Activated CD8-positive, alpha-beta T cell treated with anti-CD3 and anti-CD28 coated beads for 36 hours (primary cell): ENCODE measurements at places on chromosomes 1 and 21.

DNA sequence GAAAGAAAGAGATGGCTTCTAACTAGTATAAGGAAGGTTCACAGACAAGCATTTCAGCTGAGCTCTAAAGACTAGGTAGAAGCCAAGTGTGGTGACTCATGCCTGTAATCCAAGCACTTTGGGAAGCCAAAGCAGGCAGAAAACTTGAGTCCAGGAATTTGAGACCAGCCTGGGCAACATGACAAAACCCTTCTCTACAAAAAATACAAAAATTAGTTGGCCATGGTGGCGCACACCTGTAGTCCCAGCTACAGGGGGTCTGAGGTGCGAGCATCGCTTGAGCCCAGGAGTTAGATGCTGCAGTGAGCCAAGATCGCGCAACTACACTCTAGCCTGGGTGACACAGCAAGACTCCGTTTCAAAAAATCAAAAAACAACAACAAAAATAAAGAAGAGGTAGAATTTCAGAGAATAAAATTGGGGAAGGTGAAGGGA is 27.8 kb downstream of the FBXO42 start:
- no peak overlapping the region for H3K4me3 ChIP-seq
- H3K36me3 ChIP-seq = peaks cover 9% of the 10 kb centered on the region
- H3K27me3 ChIP-seq = no peaks in the 10 kb centered on the region
- H3K27ac ChIP-seq = no peak overlapping the region
- peaks cover 27% of the 10 kb centered on the region for H3K4me1 ChIP-seq

GRCh38 chr1:45929257-45929687 is 125.9 kb downstream of the MAST2 start:
- H3K4me3 ChIP-seq = no peak overlapping the region
- DNase-seq = no peak
- H3K27me3 ChIP-seq = no peaks in the 10 kb centered on the region

GRCh38 chr1:37070126-37070525 is 35.8 kb upstream of the GRIK3 start:
- peaks cover 9% of the 10 kb centered on the region for H3K27me3 ChIP-seq
- no peak overlapping the region for H3K27ac ChIP-seq
- DNase-seq = no peak
- no peak overlapping the region for H3K4me3 ChIP-seq
- H3K4me1 ChIP-seq = no peaks in the 10 kb centered on the region

DNA sequence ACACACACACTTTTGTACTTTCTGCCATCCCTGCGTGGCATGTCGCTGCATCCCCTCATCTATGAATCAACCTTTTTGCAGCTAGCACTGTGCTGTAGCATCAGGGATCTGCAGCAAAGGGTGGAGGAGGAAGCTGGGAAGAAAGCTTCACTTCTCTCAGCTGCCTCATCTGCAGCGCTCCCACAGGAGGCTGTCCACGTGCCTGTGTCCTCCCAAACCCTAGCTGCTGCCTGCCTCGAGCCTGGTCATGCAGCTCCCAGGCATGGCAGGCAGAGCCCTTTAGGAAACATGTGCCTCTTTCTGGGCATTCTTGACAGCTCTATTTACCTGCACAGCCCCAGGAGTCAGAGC is 262.1 kb upstream of the SGIP1 start:
- peaks cover 65% of the 10 kb centered on the region for H3K4me1 ChIP-seq
- peak overlapping the region; percentile 86 for H3K27ac ChIP-seq
- no peaks in the 10 kb centered on the region for H3K36me3 ChIP-seq
- no peaks in the 10 kb centered on the region for H3K27me3 ChIP-seq
- no peak for DNase-seq

DNA sequence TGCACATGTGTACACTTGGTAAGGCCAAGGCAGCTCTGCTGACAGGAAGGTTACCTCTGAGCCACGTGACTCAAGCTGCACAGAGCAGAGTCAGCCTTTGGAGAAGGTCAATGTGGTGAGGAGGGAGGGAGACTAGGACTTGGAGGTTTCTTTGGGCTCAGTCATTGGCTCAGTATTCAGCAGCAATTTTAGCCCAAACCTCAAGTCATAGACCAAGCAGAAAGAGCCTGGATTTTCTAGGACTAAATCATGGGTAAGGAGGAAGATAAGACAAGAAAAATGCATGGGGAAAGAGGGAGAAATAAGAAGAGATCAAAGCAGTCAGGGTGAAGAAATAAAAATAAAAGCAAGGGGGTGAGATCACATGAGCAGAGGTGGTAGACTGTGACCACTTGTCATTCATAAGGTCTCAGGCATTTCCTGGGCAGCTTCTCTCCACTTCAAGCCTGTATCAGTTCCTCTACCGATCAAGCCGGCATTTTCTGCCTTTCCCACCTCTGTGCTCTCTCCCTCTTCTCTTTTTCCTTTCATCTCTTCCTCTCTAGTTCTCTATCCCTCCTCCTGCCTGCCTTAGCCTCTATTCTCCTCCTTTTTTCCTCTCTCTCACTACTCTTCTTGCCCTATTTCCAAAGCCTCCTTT is 51.7 kb upstream of the DUSP10 start:
- no peaks in the 10 kb centered on the region for H3K27me3 ChIP-seq
- no peaks in the 10 kb centered on the region for H3K36me3 ChIP-seq
- H3K4me3 ChIP-seq = peak overlapping the region; percentile 18
- H3K27ac ChIP-seq = peak overlapping the region; percentile 88
- H3K4me1 ChIP-seq = peaks cover 45% of the 10 kb centered on the region
- DNase-seq = peak; percentile 59

DNA sequence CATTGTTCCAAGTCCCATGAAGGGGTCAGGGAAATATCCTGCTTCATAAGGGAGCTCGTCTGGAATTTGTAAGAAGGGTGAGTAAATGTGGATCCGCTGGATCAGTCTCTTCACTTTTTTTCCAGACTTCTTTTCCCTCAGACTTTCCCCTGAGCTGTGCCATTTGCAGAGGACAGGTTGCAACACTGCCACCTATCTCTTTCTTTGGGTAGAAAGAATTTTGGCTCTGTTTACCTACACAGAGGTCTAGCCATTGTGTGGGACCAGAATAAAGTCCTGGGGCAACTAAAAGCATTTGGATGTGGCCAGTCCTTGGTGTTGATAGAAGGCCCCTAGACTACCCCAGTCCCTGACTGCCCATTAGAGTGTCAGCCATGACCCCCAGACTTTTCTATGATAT is 1146.7 kb upstream of the PRMT6 start:
- DNase-seq = no peak
- no peaks in the 10 kb centered on the region for H3K4me1 ChIP-seq
- no peak overlapping the region for H3K4me3 ChIP-seq
- no peaks in the 10 kb centered on the region for H3K27me3 ChIP-seq

GRCh38 chr1:19837866-19838265 is 22.8 kb upstream of the RNF186 start:
- H3K36me3 ChIP-seq = no peaks in the 10 kb centered on the region
- peaks cover 21% of the 10 kb centered on the region for H3K27me3 ChIP-seq
- no peak for DNase-seq
- no peaks in the 10 kb centered on the region for H3K4me1 ChIP-seq
- no peak overlapping the region for H3K27ac ChIP-seq
- no peak overlapping the region for H3K4me3 ChIP-seq

DNA sequence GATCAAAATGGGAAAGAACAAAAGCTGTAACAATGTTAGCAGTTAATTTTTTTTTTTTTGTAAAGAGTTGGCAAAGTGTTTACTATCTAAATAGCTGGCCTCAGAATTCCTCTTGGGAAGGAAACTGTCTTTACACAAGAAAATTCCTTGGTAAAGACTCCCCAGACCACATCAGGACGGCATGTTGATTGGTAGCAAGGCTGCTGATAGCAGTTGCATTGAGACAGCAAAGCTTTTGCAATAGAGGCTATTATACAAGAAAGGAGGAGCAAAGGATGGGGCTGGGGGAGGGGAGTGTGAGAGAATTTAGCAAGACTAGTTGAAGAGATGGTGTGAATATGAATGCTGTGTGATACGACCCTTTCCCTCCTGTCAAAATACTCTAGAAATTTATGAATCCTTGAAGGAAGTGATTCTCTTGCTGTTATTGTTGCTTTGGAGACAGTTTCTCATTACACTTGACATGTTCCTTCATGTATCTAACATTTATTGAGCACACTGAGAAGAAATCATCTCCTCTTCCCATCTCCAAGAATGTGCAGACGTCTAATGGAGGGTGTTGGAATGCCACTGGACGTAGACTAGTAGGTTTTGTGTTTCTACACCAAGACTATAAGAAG is 355.6 kb downstream of the SIPA1L2 start:
- no peaks in the 10 kb centered on the region for H3K4me1 ChIP-seq
- DNase-seq = no peak
- H3K36me3 ChIP-seq = no peaks in the 10 kb centered on the region
- no peak overlapping the region for H3K4me3 ChIP-seq

- H3K36me3 ChIP-seq = peaks cover 3% of the 10 kb centered on the region
Measured at GRCh38 chr1:20511518-20512428, 3.8 kb upstream of the MUL1 start.

DNA sequence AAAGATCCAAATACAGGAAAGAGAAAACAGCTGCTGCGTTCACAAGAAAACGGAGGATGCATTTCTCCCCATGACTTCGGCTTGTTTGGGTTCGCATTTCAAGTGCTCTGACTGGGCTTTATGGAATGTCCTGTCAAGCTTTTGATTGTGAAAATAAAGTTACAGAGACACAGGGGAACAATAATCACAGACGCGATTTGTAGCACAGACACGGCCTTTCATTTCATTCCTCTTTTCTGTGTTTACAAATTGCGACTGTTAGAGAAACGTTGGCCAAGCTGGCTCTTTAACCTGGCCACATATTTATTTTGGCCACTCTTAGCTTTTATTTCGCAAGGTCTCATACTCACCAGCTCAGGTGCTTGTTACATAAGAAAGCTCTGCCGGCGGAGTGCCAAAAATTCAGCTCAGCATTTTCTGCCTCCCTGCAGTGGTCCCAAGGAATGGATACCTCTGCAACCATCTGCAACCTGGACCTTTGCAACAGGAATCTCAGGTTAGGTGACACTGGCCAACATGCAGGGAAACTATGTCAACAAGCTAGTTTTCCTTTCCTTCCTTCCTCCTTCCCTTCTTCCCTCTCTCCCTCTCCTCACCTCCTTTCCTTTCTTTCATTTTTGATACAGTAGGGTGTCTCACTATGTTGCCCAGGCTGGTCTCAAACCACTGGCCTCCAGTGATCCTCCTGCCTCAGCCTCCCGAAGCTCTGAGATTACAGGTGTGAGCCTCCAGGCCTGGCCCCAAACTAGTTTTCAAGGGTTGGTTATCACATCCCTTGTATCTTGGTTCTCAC is 58.2 kb upstream of the SLC45A1 start:
- H3K27me3 ChIP-seq = peaks cover 2% of the 10 kb centered on the region
- H3K36me3 ChIP-seq = no peaks in the 10 kb centered on the region
- no peak overlapping the region for H3K27ac ChIP-seq
- no peaks in the 10 kb centered on the region for H3K4me1 ChIP-seq
- no peak overlapping the region for H3K4me3 ChIP-seq

- H3K4me3 ChIP-seq = no peak overlapping the region
- H3K4me1 ChIP-seq = no peaks in the 10 kb centered on the region
- H3K36me3 ChIP-seq = no peaks in the 10 kb centered on the region
- peak; percentile 7 for DNase-seq
Measured at GRCh38 chr1:184296466-184297243, 90.2 kb upstream of the C1orf21 start.

DNA sequence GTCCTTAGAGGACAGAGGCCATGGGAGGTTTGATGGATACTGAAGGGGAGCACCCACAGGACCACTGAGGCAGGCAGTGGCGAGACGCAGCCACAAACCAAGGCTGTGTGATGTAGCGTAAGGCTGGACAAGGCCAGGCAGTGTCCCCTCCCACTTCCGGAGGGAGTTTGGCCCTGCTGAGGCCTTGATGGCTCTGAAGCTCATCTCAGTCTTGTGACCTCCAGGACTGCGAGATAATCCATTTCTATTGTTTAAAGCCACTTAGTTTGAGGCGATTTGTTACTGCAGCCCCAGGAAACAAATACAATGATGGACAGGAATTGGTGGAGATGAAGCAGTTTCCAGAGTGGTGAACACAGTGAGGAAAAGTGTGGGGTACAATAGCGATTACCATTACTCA is 15.3 kb downstream of the PIGP start:
- peaks cover 9% of the 10 kb centered on the region for H3K4me1 ChIP-seq
- DNase-seq = no peak
- no peaks in the 10 kb centered on the region for H3K36me3 ChIP-seq
- H3K27me3 ChIP-seq = no peaks in the 10 kb centered on the region
- H3K4me3 ChIP-seq = no peak overlapping the region

DNA sequence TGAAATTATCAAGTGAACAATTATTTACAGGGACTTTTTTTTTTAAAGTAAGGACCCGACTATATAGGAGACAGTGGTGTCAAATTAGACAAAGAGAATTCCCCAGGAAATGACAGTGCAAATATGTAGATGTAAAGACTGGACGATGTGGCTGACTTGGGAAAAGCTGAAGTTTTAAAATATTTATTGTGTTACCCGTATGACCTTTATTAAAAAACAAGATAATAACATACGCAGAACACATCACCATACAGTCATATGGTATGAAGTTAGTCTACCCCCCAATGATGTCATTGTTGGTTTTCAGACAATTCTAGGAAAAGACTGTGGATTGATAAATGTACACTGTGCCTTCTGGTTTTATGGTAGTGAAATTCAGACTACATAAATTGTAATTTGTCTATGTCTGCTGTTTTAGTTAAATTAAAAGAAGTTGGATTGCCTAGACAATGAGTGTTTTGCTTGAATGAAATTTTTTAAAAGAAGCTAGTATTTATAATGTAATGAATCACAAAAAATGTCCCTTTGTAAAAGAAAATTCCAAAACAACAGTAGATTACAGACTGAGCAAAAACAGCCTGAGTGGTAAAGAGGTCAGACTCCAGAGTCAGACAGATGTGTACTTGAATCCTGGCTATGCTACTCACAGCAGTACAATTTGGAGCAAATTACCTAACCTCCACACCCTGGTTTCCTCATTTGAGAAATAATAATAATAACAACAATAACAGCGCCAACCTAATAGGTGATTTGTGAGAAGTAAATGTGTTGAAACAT is 15.5 kb upstream of the PDC start:
- H3K4me1 ChIP-seq = no peaks in the 10 kb centered on the region
- no peaks in the 10 kb centered on the region for H3K27me3 ChIP-seq
- no peak overlapping the region for H3K4me3 ChIP-seq
- H3K27ac ChIP-seq = no peak overlapping the region
- no peak for DNase-seq

DNA sequence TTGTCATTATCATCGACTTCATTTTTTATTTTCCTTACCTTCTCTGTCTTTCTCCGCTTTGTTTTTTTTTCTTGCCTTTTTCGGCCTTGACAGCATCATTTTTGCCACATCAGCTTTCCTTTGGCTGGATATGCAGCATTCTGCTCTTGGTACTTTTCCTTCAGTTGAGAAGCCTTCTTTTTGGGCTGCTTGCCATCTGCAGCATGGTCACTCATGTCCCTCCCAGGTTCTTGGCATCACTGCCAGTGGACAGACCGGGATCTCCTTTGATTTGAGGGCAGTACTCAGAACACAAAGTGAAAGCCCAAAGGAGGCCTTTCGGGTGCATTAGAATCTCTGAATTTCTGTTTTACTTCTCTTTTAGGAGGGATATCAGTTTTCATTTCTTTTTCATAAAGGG is 3.7 kb upstream of the PARP1 start:
- H3K27me3 ChIP-seq = no peaks in the 10 kb centered on the region
- H3K36me3 ChIP-seq = peaks cover 2% of the 10 kb centered on the region
- no peak overlapping the region for H3K4me3 ChIP-seq
- no peak for DNase-seq
- H3K27ac ChIP-seq = no peak overlapping the region
- H3K4me1 ChIP-seq = peaks cover 5% of the 10 kb centered on the region
